ENCODE measurements at places on chromosomes 12 and 14. TPM values are rescaled to one million over a fixed set of nuclear protein-coding genes. Genes with fewer than 3 reads are reported as not detected.

The SDR9C7 gene
- total RNA-seq: not detected

The TMPRSS12 gene
- total RNA-seq: not detected

The SAMD15 gene
- total RNA-seq: 1.3 TPM

The OTX2 gene
- not detected for total RNA-seq

The GPR68 gene
- not detected for total RNA-seq

GRCh38 chr14:94935706-94936300 is 165.9 kb upstream of the GSC start:
- no peaks in the 10 kb centered on the region for H3K36me3 ChIP-seq
- no peak overlapping the region for H3K27ac ChIP-seq
- H3K4me1 ChIP-seq: no peaks in the 10 kb centered on the region
- H3K4me3 ChIP-seq: no peak overlapping the region
- DNase-seq: no peak

DNA sequence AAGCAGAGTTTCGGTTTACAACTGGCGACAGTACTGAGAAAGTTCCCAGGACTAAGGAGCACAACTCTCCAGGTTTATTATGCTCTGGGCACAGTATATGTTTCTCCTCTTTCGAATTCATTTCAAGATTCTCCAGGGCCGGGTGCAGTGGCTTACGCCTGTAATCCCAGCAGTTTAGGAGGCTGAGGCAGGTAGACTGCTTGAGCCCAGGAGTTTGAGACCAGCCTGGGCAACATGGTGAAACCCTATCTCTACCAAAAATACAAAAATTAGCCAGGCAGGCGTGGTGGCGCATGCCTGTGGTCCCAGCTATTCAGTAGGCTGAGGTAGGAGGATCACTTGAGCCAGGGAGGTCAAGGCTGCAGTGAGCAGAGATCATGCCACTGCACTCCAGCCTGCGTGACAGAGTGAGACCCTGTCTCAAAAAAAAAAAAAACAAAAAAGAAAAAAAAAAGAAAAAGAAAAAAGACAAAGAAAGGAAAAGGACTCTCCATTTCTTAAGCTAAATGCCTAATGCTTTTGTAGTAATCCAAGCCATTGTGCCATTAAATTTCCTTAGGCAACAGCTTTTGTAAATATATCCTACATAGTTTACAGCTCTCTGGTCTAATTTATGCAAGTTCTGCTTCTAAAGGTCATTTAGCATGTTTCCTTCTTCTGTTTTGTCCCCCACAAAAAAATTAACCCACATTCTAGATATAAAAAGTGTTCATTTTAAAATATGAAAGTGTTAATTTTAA is 34.8 kb downstream of the ATL1 start:
- H3K4me3 ChIP-seq: no peak overlapping the region
- peaks cover 18% of the 10 kb centered on the region for H3K4me1 ChIP-seq
- H3K27me3 ChIP-seq: no peaks in the 10 kb centered on the region
- DNase-seq: peak; percentile 12

- H3K27me3 ChIP-seq: no peaks in the 10 kb centered on the region
- H3K4me3 ChIP-seq: no peak overlapping the region
- H3K27ac ChIP-seq: no peak overlapping the region
- no peak for DNase-seq
These were observed 18.6 kb downstream of the SPPL3 start for GRCh38 chr12:120885521-120885920.

DNA sequence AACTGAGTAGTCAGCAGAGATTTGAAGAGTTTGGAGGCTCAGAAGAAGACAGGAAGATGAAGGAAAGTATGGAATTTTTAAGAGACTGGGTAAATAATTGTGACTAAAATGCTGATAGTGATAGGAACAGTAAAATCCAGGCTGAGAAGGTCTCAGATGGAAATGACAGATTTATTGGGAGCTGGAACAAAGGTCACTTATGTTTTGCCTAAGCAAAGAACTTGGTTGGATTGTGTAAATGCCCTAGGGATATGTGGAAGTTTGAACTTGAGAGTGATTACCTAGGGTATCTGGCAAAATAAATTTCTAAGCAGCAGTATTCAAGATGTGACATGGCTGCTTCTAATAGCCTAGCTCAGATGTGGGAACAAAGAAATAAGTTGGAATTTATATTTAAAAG is 180.9 kb downstream of the TRHDE start:
- no peaks in the 10 kb centered on the region for H3K4me1 ChIP-seq
- no peak overlapping the region for H3K4me3 ChIP-seq
- no peak overlapping the region for H3K27ac ChIP-seq
- no peaks in the 10 kb centered on the region for H3K27me3 ChIP-seq

DNA sequence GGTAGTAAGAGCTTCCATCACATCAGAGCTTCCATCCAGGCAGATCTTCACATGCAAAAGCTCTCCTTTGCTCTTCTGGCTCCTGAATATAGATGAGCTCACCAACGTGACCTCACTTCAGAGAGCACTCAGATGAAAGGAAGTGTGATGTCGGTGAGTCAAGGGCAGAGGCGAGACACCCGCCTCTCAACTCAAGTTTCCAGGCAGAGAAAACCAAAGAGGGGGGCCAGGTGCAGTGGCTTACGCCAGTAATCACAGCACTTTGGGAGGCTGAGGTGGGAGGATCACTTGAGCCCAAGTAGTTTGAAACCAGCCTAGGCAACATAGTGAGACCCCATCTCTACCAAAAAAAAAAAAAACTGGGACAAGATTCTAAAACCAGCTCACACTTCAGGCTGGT is 126.9 kb downstream of the DUSP6 start:
- no peak for DNase-seq
- no peaks in the 10 kb centered on the region for H3K36me3 ChIP-seq
- H3K27ac ChIP-seq: no peak overlapping the region
- H3K27me3 ChIP-seq: no peaks in the 10 kb centered on the region
- no peaks in the 10 kb centered on the region for H3K4me1 ChIP-seq

DNA sequence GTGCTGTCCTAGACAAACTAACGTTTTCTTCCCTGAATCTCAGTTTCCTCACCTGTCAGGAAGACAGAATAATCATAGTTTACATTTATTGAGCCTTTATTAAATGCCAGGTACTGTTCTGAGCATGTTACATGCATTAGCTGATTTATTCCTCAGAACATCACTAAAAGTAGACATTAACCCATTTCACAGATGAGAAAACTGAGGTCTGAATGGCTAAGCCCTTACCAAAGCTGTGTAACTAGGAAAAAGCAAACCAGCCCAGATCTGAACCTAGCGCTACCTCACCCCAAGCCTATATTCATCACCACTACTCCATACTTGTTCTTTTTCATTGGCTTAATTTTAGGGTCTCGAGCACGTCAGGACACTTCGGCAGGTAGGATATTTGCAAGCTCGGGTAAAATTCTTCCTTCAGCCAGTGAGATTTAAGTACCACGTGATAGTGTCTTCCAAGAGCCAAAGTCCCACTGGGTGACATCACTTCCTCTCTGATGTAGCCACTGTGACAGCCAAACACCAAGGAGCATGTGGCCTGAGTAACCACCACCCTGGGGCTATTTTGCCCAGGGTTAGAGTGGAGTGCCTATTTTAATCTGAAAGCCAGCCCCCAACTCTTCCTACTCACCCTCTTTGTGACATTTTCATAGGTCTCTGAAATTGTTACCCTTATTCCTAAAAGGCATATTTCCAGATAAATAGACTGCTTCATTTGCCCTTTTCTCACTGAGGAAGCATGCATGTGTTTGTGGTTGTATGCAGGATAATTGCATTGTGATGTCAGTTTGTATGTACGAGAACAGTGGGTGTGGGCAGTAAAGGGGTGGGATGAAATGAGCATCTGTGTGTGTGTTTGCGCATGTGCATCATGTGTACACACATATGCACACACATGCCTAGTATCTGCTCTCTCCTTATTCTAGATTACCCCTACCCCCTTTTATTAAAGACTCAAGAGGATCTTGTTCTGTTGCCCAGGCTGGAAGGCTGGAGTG is 62.2 kb upstream of the WSCD2 start:
- 0 out of 2 replicates have a peak, but pooled peaks cover 5% of the 10 kb centered on the region for H3K4me1 ChIP-seq
- no peaks in the 10 kb centered on the region for H3K36me3 ChIP-seq
- no peak overlapping the region for H3K4me3 ChIP-seq

GRCh38 chr12:113751513-113751912 is 214.6 kb downstream of the RBM19 start:
- H3K4me1 ChIP-seq: no peaks in the 10 kb centered on the region
- DNase-seq: no peak
- H3K36me3 ChIP-seq: no peaks in the 10 kb centered on the region
- H3K27ac ChIP-seq: no peak overlapping the region

DNA sequence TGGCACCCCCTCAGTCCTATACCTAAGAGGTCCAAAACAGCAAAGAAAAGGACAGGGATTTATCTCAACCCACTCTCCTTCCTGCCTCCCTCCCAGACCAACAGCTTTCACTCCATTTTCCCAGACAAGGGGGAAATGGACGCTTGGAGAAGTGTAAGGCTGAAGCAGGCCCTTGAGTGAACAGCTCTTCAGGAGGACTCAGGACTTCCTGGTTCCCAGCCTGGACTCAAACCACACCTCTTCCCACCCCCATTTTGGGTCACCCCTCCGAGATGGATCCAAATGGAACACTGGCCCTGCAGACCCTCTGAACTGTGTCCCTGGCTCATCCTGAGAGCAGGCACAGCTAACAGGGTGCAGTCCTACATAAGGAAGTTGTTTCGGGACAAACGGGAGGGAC is 2.7 kb downstream of the KMT2D start:
- no peak for DNase-seq
- H3K4me1 ChIP-seq: peaks cover 49% of the 10 kb centered on the region
- H3K27me3 ChIP-seq: no peaks in the 10 kb centered on the region
- peaks cover 30% of the 10 kb centered on the region for H3K36me3 ChIP-seq

- no peaks in the 10 kb centered on the region for H3K27me3 ChIP-seq
- H3K4me3 ChIP-seq: no peak overlapping the region
- no peaks in the 10 kb centered on the region for H3K36me3 ChIP-seq
- no peaks in the 10 kb centered on the region for H3K4me1 ChIP-seq
These were observed 15.1 kb upstream of the GALNT6 start for GRCh38 chr12:51406290-51406689.

DNA sequence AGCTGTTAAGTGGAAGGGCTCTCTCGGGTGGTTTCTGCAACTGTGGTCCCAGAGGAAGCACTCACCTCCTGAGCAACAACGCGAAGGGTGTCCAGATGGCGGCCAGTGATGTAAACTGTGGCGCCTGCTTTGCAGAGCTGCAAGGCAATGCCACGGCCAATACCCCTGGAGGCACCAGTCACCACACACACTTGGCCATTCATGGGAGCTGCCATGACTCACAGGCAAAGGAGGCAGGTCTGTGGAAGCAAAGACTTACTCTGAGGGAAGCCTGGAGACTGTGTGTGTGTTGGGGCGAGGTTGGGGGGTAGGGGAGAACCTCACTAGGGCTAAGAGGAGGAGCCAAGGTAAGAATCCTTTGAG is 707 bp downstream of the DHRS1 start:
- no peaks in the 10 kb centered on the region for H3K27me3 ChIP-seq
- H3K4me1 ChIP-seq: peaks cover 45% of the 10 kb centered on the region
- DNase-seq: peak; percentile 82
- H3K36me3 ChIP-seq: peaks cover 54% of the 10 kb centered on the region
- peak overlapping the region; percentile 98 for H3K4me3 ChIP-seq
